ENCODE measurements at places on chromosomes 7 and 10.

DNA sequence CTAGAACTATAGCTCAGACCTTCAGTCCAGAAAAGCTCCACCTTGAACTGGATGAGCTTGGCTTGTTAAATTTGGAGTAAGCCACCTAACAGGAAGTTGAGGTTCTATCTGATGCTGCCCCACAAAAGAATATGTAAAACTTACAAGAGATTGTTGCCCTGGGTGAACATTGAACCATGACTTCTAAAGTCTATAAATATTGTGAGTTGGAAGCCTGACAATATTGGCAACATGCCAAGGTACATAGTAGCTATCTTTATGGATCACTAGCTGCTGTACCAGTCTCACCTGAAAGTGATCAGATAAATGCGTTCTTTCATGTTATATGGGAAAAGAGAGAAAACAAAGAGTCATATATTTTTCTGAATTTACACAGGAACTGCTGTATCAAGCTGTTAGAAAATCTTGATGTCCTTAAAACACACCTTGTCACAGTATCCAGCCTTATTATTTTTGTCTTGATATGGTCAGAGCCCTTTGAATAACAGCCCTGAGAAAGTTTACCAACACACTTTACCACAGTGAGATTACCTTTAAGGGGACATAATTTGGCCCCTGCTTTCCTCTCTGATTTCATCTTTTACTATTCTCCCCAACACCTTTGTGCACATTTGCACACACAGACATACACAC, 92.0 kb downstream of the LSMEM1 start:
- DNase-seq, result peak; percentile 70

DNA sequence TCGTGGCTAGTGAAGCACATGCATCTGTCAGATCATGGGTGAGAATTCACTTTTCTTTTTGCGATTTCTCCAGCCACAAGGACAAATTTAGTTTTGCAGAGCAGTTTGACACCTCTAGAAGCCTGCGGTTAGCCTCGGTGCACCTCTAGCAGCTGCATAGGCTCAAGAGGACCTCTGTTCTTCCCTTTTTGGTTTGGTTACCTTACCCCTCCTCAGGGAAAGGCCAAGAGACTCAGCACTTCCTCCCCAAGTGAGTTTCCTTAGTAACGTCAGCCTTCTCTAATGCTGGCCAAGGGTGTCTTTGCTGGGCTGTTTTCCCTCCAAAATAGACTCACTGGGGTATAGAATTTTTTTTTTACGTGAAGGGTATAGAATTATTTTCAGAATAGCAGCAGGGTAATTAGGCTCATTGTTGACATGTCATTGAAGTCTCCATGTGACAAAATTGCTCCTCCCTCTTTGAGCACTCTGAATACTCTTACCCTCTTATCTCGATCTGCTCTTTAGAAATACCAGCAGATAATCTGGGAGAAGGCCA, 97.8 kb downstream of the AUTS2 start:
- DNase-seq, result no peak

DNA sequence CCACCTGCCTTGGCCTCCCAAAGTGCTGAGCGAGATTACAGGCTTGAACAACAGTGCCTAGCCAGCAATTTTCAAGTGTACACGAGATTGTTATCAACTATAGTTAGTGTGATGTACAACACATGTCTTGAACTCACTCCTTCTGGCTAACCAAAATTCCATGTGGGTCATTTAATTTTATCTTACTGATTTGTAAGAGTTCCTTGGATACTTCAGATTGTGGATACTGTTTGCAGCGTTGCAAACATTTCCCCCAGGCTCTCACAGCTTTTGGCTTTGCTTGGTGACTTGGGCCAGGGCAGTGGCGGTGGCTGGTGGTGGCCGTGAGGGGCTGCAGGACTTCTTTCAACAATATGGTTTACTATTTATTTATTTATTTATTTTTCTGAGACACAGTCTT, 8.5 kb upstream of the TMEM270 start:
- DNase-seq, result no peak

DNA sequence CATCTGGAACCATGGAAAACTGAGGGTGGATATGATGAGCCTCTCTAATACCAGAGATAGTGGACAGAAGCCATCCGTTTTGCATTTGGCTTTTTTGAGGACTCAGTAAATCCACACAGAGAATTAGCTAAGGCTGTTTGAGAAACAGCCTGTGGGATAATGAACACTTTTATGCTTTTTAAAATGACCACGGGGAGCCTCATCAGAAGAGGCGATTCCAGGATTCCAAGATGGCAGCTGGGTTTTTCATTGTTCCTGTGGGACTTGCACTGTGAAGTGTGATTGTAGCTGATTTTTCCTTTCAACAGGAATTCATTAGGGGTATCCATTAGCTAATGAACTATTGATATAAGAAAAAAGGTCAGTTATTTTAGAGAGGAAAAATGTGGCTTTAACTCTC, 353.2 kb downstream of the AUTS2 start:
- no peak for DNase-seq

DNA sequence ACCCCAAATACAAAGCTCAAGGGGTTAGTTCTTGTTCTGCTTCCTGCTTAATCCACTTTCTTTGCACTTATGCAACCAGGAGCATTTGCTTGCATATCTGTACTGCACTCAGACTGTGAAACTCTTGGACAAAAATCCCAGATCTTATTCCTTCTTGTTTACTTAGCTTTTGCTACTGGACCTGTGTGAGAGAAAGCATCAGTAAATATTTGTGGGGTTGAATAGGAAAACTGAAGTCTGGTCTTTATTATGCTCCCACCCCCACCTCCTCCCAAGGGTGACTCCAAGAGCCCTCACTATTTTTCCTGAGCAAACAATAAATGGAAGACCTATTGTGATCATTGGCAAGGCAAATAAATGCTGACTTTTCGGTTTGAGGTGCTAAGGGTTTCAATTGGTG, 57.1 kb upstream of the VSTM2A start:
- DNase-seq, result no peak

DNA sequence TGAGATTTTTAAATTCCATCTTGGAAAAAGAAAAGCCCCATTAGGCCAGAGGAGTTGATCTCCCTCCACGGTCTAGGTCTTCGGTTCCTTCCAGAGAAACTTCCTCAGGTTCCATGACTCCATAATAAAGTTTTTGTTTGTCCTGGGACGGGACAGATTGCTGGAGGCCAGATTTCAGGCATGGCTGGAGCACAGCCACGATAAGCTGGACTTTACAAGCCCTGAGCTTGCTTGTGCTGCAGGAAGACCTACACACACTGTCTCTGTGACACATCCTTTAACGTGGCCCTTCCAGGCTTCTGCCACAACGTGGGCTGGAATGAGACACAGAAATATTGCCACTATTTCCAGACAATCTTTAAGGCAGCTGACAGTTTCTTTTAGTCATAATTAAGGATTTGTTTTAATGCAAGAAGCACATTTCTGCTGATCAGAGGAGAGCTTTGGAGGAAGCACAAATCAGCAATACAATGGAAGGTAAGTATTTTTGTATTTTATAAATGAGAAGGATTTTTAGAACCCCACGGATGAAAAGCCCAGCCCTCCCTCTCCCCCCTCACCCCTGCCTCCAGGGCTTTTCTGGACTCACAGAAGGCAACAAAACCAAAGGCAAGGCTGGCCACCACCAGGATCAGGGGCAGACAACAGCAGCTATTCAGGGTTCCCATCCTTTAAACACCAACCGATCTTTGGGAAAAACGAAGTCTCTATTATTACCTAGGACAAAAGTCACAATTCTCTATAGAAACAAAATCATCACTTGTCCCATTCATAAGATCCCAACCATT, 6.5 kb downstream of the CTBP2 start:
- DNase-seq, result peak; percentile 70

DNA sequence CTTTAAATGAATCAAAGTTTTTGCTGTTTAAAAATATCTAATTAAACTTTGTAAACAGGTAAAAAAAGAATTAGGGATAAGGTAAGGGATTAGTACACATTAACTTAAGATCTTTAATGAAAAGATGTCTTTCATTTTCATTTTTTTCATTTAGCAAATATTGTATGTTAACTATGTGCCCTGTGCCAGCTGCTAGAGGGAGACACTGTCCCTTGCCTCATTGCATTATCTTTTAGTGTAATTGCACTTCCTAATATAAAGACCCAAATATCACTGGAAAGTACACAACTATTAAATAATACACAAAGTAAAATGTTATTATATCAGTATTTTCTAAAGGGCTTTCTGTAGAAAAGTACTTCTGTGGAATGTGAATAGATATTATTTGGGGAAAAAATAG, 102.7 kb downstream of the GPR37 start:
- DNase-seq, result no peak

GRCh38 chr7:930975-931758, 23.3 kb downstream of the ADAP1 start:
- DNase-seq, result no peak

DNA sequence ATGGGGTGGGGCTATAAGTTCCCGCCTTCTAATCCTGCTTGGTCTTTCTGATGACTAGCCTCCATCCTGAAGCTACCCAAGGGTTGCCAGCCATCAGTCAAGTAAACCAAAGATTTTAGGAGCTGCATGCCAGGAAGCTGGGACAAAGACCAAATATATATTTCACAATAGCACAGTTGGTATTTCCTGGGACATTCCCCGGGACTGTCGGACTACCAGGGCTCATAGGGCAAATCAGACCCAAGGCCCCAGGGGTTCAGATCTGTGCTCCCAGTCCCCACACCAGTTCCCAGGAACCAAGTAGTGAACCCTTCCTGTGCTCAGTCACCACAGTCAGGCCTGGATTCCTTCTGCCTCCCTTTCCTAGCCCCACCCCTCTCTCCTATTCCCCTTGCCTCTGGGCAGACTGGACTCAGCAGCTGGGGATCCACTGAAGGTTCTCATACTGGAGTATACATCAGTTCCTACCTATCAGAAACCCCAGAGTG, 5.7 kb upstream of the CXCL12 start:
- no peak for DNase-seq

GRCh38 chr10:77253147-77253545, 384.5 kb downstream of the KCNMA1 start:
- no peak for DNase-seq
